ENCODE measurements at places on chromosomes 1 and 21. TPM values are rescaled to one million over a fixed set of nuclear protein-coding genes. Genes with fewer than 3 reads are reported as not detected.

DNA sequence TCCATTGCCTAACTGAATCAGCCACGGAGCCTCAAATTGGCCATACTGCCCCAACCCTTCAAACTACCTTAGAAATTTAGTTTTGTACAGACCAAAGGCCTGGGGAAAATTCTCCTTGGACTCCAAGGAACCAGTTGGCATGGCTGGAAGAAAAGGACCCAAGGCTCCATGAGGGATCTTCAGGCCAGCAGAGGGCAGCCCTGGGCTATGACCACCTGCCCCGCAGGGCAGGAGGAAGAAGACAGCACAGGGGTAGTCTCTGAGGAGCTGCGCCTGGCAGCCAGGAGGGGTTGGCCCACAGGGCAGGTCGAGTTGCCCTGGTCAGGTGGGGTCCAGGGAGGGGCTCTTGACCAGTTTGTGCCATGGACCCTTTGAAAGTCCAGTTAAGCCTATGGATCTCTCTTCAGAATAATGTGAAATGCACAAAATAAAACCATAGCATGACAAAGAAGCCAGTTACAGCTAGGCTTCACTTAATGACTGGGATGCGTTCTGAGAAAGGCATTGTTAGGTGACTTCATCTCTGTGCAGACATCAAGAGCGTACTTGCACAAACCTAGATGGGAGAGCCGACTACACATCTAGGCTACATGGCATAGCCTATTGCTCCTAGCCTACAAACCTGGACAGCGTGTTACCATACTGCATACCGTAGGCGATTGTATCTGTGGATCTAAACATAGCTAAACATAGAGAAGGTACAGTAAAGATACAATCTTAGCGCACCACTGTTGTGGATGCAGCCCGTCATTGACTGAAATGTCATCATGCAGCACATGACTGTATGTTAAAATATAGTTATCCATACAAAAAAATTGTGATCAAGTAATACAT is 26.1 kb downstream of the CACNA1S start:
- no peak overlapping the region for H3K27ac ChIP-seq
- H3K27me3 ChIP-seq = no peaks in the 10 kb centered on the region
- H3K4me3 ChIP-seq = no peak overlapping the region
- H3K36me3 ChIP-seq = no peaks in the 10 kb centered on the region
- DNase-seq = peak; percentile 80

DNA sequence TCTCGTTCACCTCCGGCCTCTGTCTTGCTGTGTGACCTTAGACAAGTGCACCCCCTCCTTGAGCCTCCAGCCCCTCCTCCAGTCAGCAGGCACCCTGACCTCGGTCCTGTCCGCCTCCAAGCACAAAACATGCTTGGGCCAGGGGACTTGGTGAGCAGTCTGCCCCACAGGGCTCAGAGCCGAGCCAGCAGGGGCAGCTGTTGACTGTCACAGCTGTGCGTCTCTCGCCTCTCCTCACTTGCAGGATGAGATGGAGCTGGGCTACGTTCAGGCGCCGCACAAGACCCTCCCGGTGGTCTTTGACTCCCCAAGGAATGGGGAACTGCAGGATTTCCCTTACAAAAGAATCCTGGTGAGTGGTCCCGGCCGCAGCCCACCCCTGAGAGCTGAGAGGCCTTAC is 24.2 kb downstream of the PADI3 start:
- H3K4me3 ChIP-seq = no peak overlapping the region
- DNase-seq = no peak
- H3K27ac ChIP-seq = no peak overlapping the region
- no peaks in the 10 kb centered on the region for H3K4me1 ChIP-seq
- no peaks in the 10 kb centered on the region for H3K27me3 ChIP-seq

The U2AF1 gene
- total RNA-seq = 63.0 TPM

DNA sequence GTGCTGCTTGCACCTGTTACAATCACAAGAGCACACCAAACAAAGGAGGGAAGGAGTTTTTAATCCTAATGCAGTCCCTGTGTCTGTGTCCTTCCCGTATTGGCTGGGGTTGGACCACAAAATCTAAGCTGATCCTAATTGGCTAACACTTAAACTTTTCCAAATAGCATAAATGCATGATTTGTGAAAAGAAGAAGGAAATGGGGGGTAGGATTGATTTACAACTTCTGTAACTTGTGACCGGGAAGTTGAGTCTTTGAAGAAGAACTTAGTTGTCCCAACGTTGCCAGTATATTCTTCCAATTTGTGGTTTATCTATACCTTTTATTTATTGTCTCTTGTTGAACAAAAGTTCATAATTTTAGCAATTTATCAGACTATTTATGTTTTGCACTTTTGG is 11.8 kb upstream of the IPP start:
- no peaks in the 10 kb centered on the region for H3K27me3 ChIP-seq
- H3K4me1 ChIP-seq = no peaks in the 10 kb centered on the region
- no peak overlapping the region for H3K4me3 ChIP-seq

The TBX19 gene
- 1.3 TPM for total RNA-seq

- no peaks in the 10 kb centered on the region for H3K4me1 ChIP-seq
- no peak overlapping the region for H3K4me3 ChIP-seq
- H3K27me3 ChIP-seq = peaks cover 6% of the 10 kb centered on the region
- no peak overlapping the region for H3K27ac ChIP-seq
Measured at GRCh38 chr1:67299296-67299695, 8.4 kb upstream of the IL12RB2 start.

DNA sequence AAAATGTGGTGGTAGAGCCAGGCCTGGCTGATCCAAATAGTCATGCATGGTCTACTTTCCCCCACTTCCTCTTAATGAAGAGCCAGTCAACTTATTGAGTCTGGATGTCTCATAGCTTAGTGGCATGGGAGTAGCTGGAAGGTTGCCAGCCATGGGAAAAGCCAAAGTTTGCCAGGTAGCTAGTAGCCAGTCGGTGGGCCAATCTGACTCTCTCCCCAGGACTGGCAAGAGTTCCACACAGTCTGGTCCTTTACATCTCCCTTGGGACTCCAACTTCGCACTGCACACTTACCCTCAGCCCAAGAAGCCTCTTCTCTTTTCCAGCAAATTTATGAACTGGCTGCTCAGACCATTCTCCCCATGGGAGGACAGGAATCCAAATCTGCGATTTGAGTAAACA is 8.3 kb downstream of the WARS2 start:
- H3K4me1 ChIP-seq = no peaks in the 10 kb centered on the region
- H3K27ac ChIP-seq = no peak overlapping the region

DNA sequence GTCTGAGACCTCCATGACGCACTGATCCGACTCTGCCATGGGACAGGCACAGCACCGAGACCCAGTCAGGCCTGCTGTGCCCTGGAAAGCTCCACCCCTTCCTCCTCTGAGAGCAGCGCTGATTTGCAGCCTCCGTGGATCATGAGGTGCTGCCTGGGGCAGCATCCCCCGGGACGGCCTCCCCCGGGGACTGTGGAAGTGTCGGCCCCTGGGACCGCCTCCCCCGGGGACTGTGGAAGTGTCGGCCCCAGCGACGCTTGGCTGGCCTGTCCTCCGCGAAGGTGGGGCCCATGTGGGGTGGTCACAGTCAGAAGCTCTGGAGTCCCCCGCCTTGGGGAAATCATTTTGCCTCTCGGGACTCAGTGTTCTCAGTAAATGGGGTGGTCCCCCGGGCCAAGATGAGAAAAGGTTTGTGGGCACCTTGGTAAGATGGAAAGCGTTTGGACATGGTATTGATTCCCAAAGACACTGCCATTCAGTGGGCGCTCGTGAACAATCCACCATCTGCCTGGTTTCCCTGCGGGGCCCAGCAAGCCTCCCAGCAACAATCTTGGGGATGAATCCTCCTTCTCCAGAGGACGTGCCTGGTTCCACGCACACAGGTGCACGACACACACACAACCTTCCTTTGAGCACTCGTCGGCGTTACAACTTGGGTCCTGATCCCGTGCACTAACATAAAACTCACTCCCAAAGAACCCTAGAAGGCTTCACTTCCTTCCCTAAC is 3.0 kb downstream of the TFF2 start:
- H3K4me3 ChIP-seq = no peak overlapping the region
- DNase-seq = no peak
- no peaks in the 10 kb centered on the region for H3K27me3 ChIP-seq
- H3K4me1 ChIP-seq = no peaks in the 10 kb centered on the region

The COL11A1 gene
- 56.6 TPM for total RNA-seq

The PKP1 gene
- total RNA-seq = 0.02 TPM

The CLCA1 gene
- not detected for total RNA-seq

GRCh38 chr21:38733972-38734546 is 71.7 kb upstream of the ETS2 start:
- H3K4me3 ChIP-seq = peak overlapping the region; percentile 40
- H3K4me1 ChIP-seq = peaks cover 9% of the 10 kb centered on the region
- peak; percentile 88 for DNase-seq
- H3K27me3 ChIP-seq = peaks cover 16% of the 10 kb centered on the region
- H3K27ac ChIP-seq = no peak overlapping the region

The MPL gene
- total RNA-seq = 0.09 TPM

GRCh38 chr1:43206600-43207228 is 34.6 kb downstream of the CFAP57 start:
- H3K27me3 ChIP-seq = no peaks in the 10 kb centered on the region
- H3K4me3 ChIP-seq = no peak overlapping the region
- H3K36me3 ChIP-seq = no peaks in the 10 kb centered on the region
- peak; percentile 54 for DNase-seq
- no peak overlapping the region for H3K27ac ChIP-seq

The SMG7 gene
- 33.4 TPM for total RNA-seq

The FMO3 gene
- not detected for total RNA-seq

DNA sequence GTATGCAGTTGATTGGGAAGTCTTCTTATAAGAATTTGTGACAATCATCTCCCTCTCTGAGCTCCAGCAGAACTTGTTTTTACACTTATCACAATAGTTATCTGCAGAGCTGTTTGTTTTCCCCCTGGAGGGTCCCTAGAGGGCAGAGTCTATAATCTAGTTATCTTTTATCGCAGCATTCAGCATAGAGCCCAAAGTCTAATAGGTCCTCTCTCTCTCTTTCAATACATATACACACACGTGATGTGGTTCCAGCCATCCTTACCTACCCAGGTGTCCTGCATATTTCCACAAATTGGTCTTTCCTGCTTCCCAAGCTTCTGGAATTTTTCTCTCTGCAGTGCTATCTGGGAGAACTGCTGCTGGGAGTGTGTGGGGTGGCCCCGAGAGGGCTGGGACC is 229.6 kb upstream of the KIAA0040 start:
- no peak overlapping the region for H3K27ac ChIP-seq
- peaks cover 6% of the 10 kb centered on the region for H3K4me1 ChIP-seq
- no peaks in the 10 kb centered on the region for H3K27me3 ChIP-seq
- H3K36me3 ChIP-seq = no peaks in the 10 kb centered on the region

GRCh38 chr1:53470155-53470554 is 11.0 kb downstream of the DMRTB1 start:
- peak; percentile 96 for DNase-seq
- H3K36me3 ChIP-seq = no peaks in the 10 kb centered on the region
- H3K27me3 ChIP-seq = no peaks in the 10 kb centered on the region
- no peak overlapping the region for H3K4me3 ChIP-seq

The GPR52 gene
- total RNA-seq = 0.84 TPM

The CNKSR1 gene
- 7.8 TPM for total RNA-seq

The C1QB gene
- not detected for total RNA-seq

DNA sequence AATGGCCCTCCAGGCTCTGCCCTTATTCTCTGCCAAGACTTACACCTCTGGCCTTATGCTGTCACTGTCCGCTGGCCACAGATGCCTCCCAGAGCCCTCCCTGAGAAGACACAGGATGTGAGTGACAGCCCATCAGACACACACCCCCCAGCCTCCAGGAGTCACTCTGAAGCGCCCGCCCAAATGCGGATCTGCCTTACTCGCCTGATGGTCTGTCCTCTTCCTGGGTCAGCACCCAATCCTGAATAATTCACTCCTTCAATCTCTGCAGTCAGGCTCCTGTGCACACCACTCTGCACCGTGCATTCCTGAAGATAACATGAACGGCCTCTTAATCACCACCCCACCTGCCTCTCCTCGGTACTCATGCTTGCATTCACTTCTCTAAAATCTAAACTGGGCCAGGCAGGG is 14.7 kb downstream of the CLSTN1 start:
- H3K4me1 ChIP-seq = peaks cover 32% of the 10 kb centered on the region
- DNase-seq = no peak
- no peak overlapping the region for H3K4me3 ChIP-seq
- no peaks in the 10 kb centered on the region for H3K36me3 ChIP-seq
- H3K27me3 ChIP-seq = no peaks in the 10 kb centered on the region

DNA sequence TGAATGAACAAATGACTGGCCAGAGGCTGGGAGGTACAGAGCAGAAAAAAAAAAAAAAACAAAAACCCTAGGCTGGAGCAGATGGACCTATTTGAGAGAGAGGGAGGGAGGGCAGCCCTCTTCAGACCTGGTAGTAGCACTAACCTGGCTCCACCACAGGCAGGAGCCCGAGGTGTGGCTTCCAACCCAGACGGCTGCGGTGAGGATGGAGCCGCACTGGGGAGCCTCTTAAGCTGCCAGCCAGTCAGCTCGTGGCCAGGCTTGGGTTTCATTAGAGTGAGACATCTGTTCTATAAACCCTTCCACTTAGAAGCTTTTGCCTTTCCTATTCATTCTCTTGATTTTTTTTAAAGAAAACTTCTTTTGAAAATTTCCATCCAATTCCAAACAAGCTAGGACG is 16.8 kb downstream of the LGR6 start:
- H3K4me1 ChIP-seq = peaks cover 23% of the 10 kb centered on the region
- H3K36me3 ChIP-seq = no peaks in the 10 kb centered on the region
- DNase-seq = peak; percentile 67
- H3K27ac ChIP-seq = no peak overlapping the region

The CYP4A11 gene
- not detected for total RNA-seq

The NHLH2 gene
- total RNA-seq = 0.17 TPM

- H3K4me3 ChIP-seq = no peak overlapping the region
- H3K27ac ChIP-seq = no peak overlapping the region
- no peaks in the 10 kb centered on the region for H3K36me3 ChIP-seq
- no peaks in the 10 kb centered on the region for H3K27me3 ChIP-seq
- no peak for DNase-seq
Measured at GRCh38 chr1:234660536-234661316, 50.7 kb upstream of the IRF2BP2 start.

The SHISAL2A gene
- total RNA-seq = 0.11 TPM

- peaks cover 7% of the 10 kb centered on the region for H3K4me1 ChIP-seq
- no peak within 1 kb of the TSS for H3K27ac ChIP-seq
- DNase-seq = peak; percentile 65
- peaks cover 86% of the 10 kb centered on the region for H3K27me3 ChIP-seq
- no peaks in the 10 kb centered on the region for H3K36me3 ChIP-seq
Measured at GRCh38 chr1:59926381-59927123, at the start of gene CYP2J2. TSS of gene CYP2J2 (minus strand) at chr1:59926773. CDS start at chr1:59926746, 27 bp downstream.

The RNF223 gene
- not detected for total RNA-seq

- H3K27ac ChIP-seq = no peak overlapping the region
- no peaks in the 10 kb centered on the region for H3K4me1 ChIP-seq
- DNase-seq = no peak
- H3K36me3 ChIP-seq = no peaks in the 10 kb centered on the region
Measured at GRCh38 chr1:195462646-195463045, 1145.6 kb downstream of the KCNT2 start.

DNA sequence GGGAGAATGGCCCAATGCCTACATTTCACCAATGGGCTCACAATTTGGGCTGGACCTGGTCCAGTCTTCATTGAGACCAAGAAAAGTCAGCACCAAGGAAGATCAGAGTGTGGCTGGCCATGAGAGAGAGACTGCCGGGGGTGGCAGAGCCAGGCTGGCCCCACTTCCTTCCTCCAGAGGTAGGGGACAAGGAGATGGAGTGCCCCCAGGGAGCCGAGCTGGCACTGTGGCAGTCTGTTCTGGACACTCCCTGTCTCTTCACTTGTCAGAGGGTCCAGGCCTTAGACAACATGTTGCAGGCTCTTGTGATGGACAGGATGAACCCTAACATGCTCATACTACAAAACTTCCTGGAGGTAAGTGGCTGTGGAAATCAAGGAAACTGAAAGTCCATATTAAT is 27.7 kb downstream of the INAVA start:
- H3K4me1 ChIP-seq = peaks cover 13% of the 10 kb centered on the region
- no peak overlapping the region for H3K4me3 ChIP-seq
- no peaks in the 10 kb centered on the region for H3K27me3 ChIP-seq
- no peak for DNase-seq

The LIPI gene
- total RNA-seq = not detected
